ENCODE measurements at places on chromosomes 16 and 17.

- DNase-seq = no peak
Observed at GRCh38 chr17:77755410-77755963, 203.0 kb upstream of the TNRC6C start.

DNA sequence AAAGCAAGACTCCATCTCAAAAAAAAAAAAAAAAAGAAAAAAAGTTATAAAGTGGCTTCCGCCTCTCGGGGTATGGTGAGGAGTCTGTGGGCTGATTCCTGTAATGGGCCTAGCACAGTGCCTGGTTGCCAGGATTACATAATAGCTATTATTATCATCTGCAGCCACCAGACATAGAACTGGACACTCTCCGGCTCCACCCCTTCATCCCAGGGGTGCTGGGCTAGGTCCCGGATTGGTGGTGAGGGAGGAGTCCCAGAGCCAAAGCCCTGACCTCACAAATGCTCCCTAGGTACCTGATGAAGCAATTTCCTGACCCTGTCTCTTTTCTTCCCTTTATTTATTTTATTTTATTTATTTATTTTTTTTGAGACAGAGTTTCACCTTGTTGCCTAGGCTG lies 11.6 kb upstream of the ADGRG1 start:
- no peak for DNase-seq

GRCh38 chr17:58969612-58970011 lies 137.1 kb downstream of the TRIM37 start:
- no peak for DNase-seq

- no peak for DNase-seq
Observed at GRCh38 chr17:78001182-78001581, 42.7 kb downstream of the TNRC6C start.

DNA sequence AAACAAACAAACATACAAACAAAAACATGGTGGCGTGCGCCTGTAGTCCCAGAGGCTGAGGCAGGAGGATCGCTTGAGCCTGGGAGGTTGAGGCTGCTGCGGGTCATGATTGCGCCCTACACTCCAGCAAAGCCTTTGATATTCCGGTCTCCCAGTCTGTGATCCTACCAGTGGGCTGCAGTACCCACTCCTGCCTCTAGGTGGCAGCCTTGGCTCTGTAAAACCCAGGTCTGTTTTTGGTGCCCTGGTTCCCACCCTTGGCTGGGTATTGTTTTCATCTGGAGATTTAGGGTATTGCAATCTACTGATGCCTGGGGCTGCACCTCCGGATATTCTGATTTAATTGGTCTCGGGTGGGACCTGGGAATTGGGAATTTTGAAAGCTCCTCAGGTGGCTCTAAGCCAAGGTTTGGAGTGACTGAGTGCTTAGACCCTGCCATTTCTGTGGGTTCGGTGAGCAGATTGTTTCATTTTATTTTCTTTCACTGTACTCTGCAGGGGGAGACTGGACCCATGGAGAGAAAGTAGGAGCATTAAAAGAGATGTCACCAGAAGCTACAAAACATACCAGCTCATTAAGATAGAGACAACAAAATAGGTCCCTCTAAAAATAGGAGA lies 40.5 kb downstream of the MYH3 start:
- peak; percentile 59 for DNase-seq

- DNase-seq = no peak
Observed at GRCh38 chr16:57282510-57283213, 1.8 kb downstream of the PLLP start.

DNA sequence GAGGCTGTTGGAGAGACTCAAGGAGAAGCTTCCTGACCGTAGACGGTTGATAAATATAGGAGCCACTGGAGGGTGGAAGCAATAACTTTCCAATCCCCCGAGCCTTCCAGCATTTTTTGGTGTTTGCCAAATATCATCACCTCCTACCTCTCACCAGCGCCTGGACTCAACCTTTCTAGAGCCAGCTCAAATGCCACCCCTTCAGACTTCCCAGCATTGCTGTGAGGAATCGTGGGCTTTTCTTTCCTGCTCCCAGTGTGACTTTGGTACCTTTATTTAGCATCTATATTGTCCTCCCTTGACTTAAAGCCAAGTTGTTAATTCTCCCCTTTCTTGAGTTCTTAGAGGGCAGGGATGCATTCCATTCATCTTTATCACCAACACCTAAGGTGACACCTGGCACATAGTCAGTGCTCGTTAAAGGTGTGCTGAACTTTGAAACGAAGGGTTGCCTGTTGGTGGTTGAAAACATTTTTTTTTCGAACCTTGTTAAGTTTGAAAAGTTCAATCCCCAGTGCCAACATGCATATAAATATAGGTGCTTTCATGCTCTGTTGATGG lies 35.3 kb upstream of the CCR7 start:
- no peak for DNase-seq

- DNase-seq = no peak
Observed at GRCh38 chr17:60087882-60088669, 9.4 kb upstream of the HEATR6 start.

All from stimulated activated CD8-positive, alpha-beta memory T cell treated with anti-CD3 and anti-CD28 coated beads, Interleukin-7, amount 100 ng/mL, for 48 hours (primary cell).